ENCODE measurements at places on chromosomes 3 and 15. TPM values are rescaled to one million over a fixed set of nuclear protein-coding genes. Genes with fewer than 3 reads are reported as not detected.
A peak's percentile ranks its signal among the peaks of the same experiment; 100 is the strongest.

DNA sequence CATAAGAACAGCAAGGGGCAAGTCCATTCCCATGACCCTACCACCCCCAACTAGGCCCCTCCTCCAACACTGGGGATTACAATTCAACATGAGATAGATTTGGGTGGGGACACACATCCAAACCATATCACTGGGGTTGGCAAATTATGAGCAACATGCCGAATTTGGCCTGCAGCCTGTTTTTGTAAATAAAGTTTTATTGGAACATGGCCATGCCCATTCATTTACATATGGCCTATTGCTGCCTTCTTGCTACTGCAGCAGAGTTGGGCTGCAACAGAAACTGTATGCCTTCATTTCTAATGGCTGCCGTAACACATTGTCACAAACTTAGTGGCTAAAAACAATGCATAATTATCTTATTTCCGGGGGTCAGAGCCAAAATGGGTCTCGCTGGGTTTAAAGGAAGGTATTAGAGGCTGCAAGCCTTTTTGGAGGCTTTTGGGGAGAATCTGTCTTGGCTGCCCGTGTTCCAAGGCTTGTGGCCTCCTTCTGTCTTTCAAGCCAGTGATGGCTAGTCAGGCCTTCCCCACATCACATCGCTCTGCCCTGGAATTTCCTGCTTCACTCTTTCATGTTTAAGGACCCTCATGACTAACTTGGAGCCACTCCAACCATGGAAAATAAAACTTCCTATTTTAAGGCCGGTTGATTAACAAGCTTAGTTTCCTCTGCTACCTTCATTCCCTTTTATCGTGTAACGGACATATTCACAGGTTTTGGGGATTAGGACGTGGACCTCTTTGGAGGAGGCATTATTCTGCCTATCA lies 428.5 kb upstream of the PROK2 start:
- no peaks in the 10 kb centered on the region for H3K4me1 ChIP-seq
- no peak for DNase-seq
- H3K36me3 ChIP-seq, result peaks cover 4% of the 10 kb centered on the region
- H3K4me3 ChIP-seq, result no peak overlapping the region
- no peak overlapping the region for H3K27ac ChIP-seq
- peaks cover 10% of the 10 kb centered on the region for H3K27me3 ChIP-seq

GRCh38 chr3:117629505-117629904 lies 919.9 kb downstream of the TUSC7 start:
- no peak for DNase-seq
- H3K4me1 ChIP-seq, result peaks cover 33% of the 10 kb centered on the region
- no peaks in the 10 kb centered on the region for H3K36me3 ChIP-seq
- H3K4me3 ChIP-seq, result no peak overlapping the region
- H3K27me3 ChIP-seq, result no peaks in the 10 kb centered on the region
- H3K27ac ChIP-seq, result no peak overlapping the region

DNA sequence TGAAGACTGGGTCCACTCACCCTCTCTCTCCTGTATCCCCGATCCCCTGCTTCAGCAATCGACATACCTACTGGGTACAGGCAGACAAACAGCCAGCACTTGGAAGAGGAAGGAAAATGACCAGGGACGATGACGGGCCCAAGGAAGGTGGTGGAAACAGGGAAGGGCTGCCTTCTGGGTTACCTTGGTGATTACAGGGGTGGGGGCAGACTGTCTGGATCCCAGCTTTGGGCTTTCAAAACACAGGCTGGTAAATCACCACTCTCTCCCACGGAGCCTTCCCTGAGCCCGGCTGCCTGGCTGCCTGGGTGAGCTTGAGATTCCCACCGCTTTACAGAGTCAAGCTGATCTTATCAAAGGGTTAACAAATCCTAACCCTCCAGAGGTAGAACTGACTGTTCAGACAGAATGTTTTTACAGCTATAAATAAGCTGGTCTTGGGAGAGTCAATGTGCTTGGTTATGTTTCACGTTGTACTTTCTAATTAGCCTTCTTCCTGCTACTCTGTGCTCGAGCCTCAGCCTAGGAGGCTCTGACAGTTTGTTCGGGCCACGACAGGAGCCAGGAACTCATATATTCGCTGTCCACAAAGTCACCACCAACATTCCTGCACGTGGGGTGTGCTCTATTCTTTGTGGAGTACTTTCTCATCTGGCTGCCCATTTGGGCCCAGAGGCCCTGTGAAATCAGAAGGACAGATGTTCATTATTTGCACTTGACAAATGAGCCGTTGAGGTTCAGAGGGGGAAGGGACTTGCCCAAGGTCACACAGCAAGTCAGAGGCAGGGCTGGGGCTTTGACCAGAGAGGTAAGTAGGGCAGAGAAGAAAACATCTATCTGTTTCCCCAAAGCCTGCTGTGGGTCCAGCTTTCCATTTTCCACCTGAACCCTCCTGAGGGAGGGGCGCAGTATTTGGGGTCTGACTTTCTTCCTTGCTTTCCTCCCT lies 63.5 kb downstream of the FEM1B start:
- peak overlapping the region; percentile 10 for H3K27ac ChIP-seq
- peaks cover 30% of the 10 kb centered on the region for H3K4me1 ChIP-seq
- peaks cover 5% of the 10 kb centered on the region for H3K36me3 ChIP-seq
- no peaks in the 10 kb centered on the region for H3K27me3 ChIP-seq
- DNase-seq, result no peak
- H3K4me3 ChIP-seq, result no peak overlapping the region

DNA sequence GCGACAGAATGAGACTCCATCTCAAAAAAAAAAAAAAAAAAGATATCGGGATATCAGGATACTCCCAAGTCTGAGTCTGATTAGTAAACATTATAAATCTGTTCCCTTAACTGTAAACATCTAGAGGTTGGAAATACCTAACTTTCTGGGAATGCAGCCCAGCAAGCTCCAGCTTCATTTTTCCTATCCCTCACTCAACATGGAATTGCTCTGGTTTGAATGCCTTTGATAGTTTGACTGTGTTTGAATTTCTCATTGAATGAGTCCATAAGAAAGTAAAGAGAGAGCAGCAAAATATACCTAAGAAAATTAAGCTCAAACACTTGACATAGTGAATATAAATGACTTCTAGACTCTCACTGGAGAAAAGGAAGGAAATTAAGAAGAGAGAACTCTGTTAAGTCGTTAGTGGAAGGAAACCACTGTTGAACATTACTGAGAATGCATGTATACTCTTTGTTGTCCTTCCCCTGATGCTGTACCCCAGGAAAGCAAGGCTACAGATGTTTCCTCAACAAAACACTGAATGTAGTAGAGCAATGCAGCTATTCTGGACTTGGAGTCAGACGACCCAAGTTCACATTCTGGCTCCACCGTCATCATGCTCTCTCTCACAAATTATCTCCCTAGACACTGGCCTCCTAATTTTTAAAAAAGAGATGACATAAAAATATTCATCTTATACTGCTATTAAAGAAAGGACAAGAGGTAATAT lies 62.4 kb downstream of the CD200 start:
- H3K4me1 ChIP-seq, result peaks cover 21% of the 10 kb centered on the region
- H3K27ac ChIP-seq, result no peak overlapping the region
- no peaks in the 10 kb centered on the region for H3K36me3 ChIP-seq
- H3K4me3 ChIP-seq, result no peak overlapping the region

KLHL6 gene
- not detected for total RNA-seq

DNA sequence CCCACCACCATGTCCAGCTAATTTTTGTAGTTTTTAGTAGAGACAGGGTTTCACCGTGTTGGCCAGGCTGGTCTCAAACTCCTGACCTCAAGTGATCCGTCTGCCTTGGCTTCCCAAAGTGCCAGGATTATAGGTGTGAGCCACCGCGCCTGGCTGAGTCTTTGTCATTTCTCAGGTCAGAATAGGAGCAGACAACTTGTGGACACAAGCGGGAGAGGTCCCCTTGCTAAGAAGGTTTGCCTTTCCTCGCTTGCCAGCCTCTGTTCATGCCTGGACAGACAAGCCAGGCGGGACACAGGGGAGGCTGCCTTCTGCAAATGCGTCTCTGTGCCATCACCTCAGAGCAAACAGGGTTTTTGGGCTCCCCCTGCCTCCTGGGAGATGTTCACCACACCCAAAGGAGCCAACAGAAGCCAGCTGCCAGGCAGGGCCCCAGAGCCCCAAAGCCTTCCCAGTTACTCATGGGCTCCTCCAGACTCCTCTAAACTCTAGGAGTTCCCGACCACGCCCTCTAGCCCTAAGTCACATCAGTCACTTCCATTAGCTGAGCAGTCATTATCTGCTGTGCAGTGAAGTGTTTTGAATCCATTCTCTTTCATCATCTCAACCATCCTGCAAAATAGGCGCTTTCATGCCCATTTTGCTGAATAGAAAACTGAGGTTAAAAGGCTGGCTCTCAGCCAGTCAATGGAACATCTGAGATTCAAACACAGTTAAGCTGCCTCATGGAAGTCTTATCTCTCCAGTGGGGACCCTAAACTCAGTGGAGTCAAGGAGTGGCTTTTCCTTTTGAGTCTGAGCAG lies 245.0 kb downstream of the UACA start:
- H3K36me3 ChIP-seq, result no peaks in the 10 kb centered on the region
- no peak overlapping the region for H3K27ac ChIP-seq
- H3K4me1 ChIP-seq, result no peaks in the 10 kb centered on the region
- peaks cover 45% of the 10 kb centered on the region for H3K27me3 ChIP-seq

DNA sequence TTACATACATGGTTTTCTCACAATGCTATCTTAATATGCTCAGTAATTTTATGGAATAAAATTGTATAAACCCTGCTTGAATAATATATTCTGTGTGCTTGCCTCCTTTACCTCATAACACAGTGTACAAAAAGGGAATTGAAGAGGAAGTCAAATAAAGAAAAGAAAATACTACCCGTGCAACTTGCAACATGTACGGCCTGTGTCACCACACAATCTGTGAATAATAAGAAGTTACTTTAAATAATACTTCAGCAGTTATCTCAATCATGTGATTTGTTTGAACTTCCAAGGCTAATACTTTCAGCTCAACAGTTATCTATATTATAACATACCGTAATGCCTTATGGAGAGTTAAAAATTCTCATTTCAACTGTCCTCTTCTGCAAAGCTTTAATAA lies 58.1 kb upstream of the SATB1 start:
- H3K36me3 ChIP-seq, result no peaks in the 10 kb centered on the region
- DNase-seq, result no peak
- H3K27me3 ChIP-seq, result peaks cover 31% of the 10 kb centered on the region
- no peak overlapping the region for H3K4me3 ChIP-seq

GASK1A gene
- not detected for total RNA-seq

CCDC33 gene
- total RNA-seq, result not detected

DNA sequence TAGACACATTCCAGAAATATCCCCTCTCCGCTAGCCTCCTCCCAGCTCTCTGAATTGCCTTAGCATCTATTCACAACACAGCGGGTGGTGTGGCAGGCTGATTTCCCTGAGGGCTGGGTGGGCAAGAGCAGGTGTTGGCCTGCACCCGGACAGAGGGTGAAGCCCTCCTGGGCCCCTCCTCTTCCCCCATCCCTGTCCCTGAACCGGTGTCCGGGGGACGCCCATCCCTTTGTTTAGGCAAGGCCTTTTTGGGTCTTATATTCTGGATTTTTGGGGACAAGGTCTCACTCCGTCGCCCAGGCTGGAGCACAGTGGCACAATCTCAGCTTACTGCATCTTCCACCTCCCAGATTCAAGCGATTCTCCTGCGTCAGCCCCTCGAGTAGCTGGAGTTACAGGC lies 55.2 kb upstream of the KLHL25 start:
- H3K27me3 ChIP-seq, result peaks cover 28% of the 10 kb centered on the region
- H3K4me1 ChIP-seq, result no peaks in the 10 kb centered on the region
- no peak for DNase-seq

- DNase-seq, result no peak
- no peak overlapping the region for H3K4me3 ChIP-seq
- no peak overlapping the region for H3K27ac ChIP-seq
- H3K4me1 ChIP-seq, result no peaks in the 10 kb centered on the region
- no peaks in the 10 kb centered on the region for H3K27me3 ChIP-seq
Observed at GRCh38 chr3:174548841-174549623, 310.1 kb upstream of the NAALADL2 start.

FBN1 gene
- total RNA-seq, result 24.2 TPM

DNA sequence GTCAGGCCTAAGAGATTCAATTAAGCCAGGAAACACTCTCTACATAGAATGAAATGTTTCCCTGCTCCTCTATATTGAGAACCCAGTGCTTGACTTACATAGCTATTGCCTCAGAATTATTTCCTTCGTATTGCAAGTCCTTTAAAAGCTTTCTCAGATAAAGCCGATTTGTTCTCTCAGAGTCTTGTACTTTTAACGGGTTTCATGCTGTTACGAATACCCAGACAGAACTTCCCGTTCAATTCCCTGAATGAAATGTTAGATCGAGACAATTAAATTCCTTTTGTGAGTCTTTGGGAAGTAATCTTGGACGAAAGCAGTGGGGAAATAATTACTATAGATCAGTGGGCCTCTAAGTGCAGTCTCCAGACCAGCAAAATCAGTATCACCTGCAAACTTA lies 102.8 kb upstream of the CHL1 start:
- H3K4me1 ChIP-seq, result no peaks in the 10 kb centered on the region
- no peaks in the 10 kb centered on the region for H3K27me3 ChIP-seq
- no peaks in the 10 kb centered on the region for H3K36me3 ChIP-seq

ALS2CL gene
- 93.6 TPM for total RNA-seq

DNA sequence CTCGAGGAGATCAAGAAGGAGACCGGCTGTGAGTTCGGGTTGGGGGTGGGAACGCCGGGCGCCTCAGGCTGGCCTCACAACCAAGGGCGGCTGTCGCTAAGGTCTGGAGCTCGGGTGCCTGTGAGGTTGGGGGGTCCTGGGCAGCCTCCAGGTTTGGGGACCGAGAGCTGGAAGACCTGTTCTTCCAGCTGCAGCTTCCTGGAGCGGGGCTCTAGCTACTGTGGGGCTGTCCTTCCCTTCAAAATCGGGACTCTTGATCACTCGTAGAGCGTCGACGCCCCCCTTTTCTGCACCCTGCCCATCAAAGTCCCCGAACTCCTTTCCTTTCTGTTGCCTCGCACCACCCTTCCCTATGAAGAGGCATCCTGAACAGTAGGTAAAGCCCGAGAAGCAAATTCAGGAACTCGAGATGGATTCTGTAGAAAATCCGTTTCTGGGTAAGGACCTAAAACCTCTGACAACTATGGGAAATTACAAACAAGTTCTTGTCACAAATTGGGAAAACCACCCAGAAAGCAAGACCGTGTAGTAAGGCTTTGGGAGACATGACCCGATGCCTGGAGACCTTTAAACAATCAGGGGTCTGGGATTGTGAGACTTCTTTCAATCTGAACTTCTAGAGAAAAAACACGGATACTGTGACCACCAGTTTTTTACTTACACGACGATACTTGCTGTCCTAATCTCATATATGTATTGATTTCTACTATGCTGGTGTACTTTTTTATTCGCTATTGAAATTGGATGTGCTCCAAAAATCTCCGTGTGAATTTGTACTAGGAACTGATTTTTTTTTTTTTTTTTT lies 556 bp downstream of the CHP1 start:
- H3K36me3 ChIP-seq, result peaks cover 14% of the 10 kb centered on the region
- DNase-seq, result no peak
- H3K27ac ChIP-seq, result peak overlapping the region; percentile 93
- H3K4me3 ChIP-seq, result peak overlapping the region; percentile 95
- peaks cover 13% of the 10 kb centered on the region for H3K4me1 ChIP-seq
- no peaks in the 10 kb centered on the region for H3K27me3 ChIP-seq

GRCh38 chr3:147420353-147421183 lies 11.4 kb downstream of the ZIC1 start:
- H3K4me3 ChIP-seq, result no peak overlapping the region
- no peak for DNase-seq
- no peak overlapping the region for H3K27ac ChIP-seq
- H3K36me3 ChIP-seq, result no peaks in the 10 kb centered on the region

GRCh38 chr3:33372218-33373081 lies 67.8 kb downstream of the UBP1 start:
- DNase-seq, result peak; percentile 85
- no peaks in the 10 kb centered on the region for H3K27me3 ChIP-seq
- peaks cover 32% of the 10 kb centered on the region for H3K36me3 ChIP-seq
- H3K27ac ChIP-seq, result no peak overlapping the region
- H3K4me3 ChIP-seq, result no peak overlapping the region

- no peak overlapping the region for H3K4me3 ChIP-seq
- peaks cover 5% of the 10 kb centered on the region for H3K4me1 ChIP-seq
- no peaks in the 10 kb centered on the region for H3K27me3 ChIP-seq
- no peak for DNase-seq
- H3K27ac ChIP-seq, result no peak overlapping the region
Observed at GRCh38 chr3:187264911-187265310, 26.6 kb downstream of the MASP1 start.

CIB2 gene
- 0.30 TPM for total RNA-seq

Data from MCF 10A (cell line).